H1 (cell line): ENCODE measurements at places on chromosomes 11 and 22.

DNA sequence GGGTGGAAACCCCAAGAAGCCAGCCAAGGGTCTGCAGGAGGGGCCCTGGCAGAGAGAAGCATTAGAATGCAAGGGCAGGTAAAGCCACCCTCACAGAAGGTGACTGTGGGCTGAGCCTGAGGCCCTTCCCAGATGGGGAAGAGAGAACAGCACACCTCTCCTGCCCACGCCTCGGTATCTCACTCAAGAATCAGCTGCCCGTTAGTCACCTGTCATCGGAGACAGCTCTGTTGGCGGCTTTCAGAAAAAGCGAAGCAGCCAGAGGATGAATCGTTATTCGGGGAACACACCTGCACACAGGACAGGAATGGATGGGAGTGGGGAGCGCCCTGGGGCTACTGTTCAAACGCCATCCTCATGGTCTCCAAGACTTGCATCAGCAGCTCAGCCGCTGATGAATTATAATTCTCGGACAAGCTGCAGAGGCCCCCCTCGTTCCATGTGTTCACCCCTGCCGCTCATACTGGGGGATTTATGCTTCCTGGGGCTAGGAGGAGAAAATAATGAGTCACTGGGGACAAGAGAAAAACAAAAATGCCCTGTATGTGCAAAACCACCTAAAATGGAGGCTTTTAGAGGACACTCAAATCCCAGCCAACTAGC lies 21.6 kb upstream of the TMA7B start:
- DNase-seq = no peak

DNA sequence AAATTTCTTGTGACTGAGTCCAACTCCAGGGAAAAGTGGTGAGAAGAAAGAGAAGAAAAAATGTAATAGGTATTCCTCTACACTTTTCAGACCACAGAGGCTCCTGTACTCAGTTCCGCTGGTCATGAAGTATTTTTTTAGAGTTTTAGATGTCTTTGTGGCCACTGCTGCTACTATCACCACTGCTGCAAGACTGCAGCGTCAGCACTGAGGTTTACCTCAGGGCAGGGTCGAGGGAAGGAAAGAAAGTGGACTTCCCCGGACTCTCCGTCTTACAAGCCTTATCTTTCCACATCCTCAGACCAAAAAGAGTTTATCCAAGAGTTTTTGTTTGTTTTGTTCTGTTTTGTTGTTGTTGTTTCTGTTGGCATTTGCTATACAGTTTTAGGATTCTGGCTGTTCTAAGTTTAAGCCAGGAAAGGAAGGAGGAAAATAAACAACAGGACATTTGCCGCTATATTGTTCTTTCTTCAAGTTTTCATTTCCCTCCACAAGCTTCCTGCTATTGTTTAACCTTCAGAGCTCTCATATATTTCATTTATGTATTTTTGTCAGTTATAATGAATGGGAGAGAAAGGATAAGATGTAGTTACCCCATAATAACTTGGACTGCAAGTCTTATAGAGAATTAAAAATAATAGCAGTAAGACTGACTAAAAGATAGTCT lies 919.3 kb downstream of the NTM start:
- DNase-seq = no peak

DNA sequence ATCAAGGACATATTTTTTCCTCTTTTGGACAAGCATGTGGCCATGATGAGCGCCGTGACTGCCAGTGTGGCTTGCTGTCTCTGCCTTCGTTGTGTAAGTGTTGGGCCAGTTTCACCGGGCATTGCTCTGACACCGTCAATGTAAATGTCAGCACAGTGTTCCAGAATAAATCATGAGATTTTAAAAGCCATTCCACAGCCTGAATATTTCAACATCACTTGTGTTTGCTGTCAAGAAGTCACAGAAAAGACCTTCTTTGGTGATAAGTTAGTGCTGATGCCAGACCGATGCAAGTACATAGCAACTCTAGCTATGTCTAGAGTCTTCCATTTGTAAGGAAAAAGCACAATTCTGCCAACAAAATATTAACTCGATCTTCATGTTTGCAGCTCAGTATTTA lies 467.8 kb downstream of the TBC1D22A start:
- no peak for DNase-seq

GRCh38 chr11:64241241-64241490 lies 271 bp downstream of the FKBP2 start:
- no peak for DNase-seq

- no peak for DNase-seq
These were observed 52.6 kb upstream of the EMID1 start for GRCh38 chr22:29152954-29153719.

DNA sequence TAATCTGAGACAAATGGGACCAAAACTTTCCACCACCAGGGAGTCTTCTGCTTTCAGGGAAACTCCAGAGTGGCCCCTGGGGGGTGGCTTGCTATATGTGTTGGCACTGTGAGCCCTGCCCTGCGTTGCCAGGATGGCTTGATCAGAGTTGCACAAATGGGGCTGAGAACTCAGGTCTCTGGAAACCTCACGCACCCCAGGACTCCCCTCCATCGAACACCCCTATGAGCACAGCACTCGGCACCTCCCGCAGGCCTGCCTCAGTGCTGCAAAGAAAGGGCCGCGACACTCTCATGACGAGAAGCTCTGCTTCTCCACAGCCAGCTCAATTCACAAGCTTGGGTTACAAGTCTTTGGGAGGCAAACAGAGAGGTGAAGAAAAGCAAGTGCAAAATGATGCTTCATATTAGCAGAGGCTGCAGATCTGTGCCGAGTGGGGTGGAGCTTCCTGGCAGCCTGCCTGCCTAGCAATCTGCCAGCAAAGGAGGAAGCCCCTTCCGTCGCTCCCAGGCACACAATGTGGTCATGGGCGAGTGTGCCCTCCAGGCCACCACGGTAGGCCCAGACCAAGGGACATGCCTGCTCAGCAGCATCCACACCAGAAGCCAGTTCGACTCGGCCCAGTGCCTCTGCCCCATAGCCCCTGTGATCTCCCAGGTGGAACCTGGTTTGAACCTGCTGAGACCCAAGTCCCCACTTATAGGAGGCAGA lies 55.7 kb downstream of the MYH9 start:
- DNase-seq = no peak

GRCh38 chr11:10497371-10498021 lies 42.4 kb downstream of the AMPD3 start:
- no peak for DNase-seq

GRCh38 chr11:77512092-77512491 lies 38.2 kb upstream of the PAK1 start:
- peak; percentile 35 for DNase-seq
